ENCODE measurements at places on chromosomes 4 and X. TPM values are rescaled to one million over a fixed set of nuclear protein-coding genes. Genes with fewer than 3 reads are reported as not detected.

DNA sequence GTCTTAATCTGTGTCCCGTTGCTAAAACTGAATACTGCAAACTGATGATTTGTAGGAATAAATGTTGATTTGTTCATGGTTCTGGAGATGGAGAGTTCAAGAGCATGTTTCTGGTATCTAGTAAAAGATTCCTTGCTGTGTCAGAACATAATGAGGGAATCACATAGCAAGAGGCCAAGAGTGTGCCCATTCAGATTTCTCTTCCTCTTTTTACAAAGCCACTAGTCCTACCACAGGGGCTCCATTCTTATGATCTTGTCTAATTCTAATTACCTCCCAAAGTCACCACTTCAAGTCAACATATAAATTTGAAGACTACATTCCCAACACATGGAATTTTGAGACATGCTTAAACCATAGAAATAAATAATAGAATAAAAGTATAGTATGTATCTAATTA is 608.8 kb upstream of the EPHA5 start:
- H3K36me3 ChIP-seq, result no peaks in the 10 kb centered on the region
- H3K4me1 ChIP-seq, result no peaks in the 10 kb centered on the region
- no peak for DNase-seq
- H3K27ac ChIP-seq, result no peak overlapping the region

GRCh38 chrX:107135049-107135964 is 16.7 kb upstream of the RBM41 start:
- no peak overlapping the region for H3K27ac ChIP-seq
- H3K4me1 ChIP-seq, result no peaks in the 10 kb centered on the region
- no peak for DNase-seq
- no peak overlapping the region for H3K4me3 ChIP-seq
- H3K36me3 ChIP-seq, result peaks cover 7% of the 10 kb centered on the region
- H3K27me3 ChIP-seq, result no peaks in the 10 kb centered on the region

Gene UGT2B7
- total RNA-seq, result not detected

- no peak for DNase-seq
- no peaks in the 10 kb centered on the region for H3K36me3 ChIP-seq
- H3K27ac ChIP-seq, result no peak overlapping the region
These were observed 10.3 kb downstream of the XPNPEP2 start for GRCh38 chrX:129749069-129749468.

DNA sequence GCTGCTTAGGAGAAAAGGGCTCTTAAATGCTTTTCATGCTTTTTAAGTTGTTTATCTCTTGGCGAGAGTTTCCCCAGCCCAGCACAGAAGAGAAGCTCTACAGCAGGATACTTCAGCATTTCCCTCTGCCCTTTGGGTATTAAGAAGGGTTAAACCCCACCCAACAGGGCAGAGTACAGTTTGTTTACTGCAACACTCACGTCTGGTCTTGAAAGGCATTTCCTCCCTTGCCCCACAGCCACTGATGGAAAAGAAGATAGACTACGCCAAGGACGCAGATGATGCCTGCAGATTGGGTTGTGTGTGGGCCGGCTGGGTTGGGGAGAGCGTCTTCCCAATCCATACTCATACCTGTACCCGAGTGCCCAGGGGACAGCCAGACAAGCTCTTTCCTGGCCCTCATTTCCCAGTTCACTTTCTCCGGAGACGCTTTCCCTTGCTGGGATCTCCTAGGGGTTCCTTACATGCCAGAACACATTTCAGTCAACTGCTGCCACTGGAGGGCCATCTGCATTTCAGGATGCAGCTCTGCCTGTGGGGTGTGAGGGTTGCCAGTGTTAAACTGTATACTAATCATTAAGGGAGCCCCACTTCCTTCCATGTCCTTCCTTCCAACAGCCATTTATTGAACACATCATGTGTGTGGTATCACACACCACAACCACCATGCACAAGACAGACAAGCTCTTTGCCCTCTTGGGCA is 96.5 kb upstream of the DHX15 start:
- H3K27ac ChIP-seq, result no peak overlapping the region
- H3K27me3 ChIP-seq, result no peaks in the 10 kb centered on the region
- peaks cover 5% of the 10 kb centered on the region for H3K36me3 ChIP-seq
- no peak overlapping the region for H3K4me3 ChIP-seq
- peaks cover 11% of the 10 kb centered on the region for H3K4me1 ChIP-seq
- DNase-seq, result no peak

GRCh38 chrX:19769467-19769866 is 117.9 kb downstream of the SH3KBP1 start:
- no peak overlapping the region for H3K4me3 ChIP-seq
- no peak for DNase-seq
- H3K27ac ChIP-seq, result no peak overlapping the region
- H3K36me3 ChIP-seq, result no peaks in the 10 kb centered on the region

- no peak for DNase-seq
- no peaks in the 10 kb centered on the region for H3K27me3 ChIP-seq
- H3K36me3 ChIP-seq, result peaks cover 13% of the 10 kb centered on the region
- no peak overlapping the region for H3K27ac ChIP-seq
These were observed 166.1 kb upstream of the KLF8 start for GRCh38 chrX:56066016-56066415.

DNA sequence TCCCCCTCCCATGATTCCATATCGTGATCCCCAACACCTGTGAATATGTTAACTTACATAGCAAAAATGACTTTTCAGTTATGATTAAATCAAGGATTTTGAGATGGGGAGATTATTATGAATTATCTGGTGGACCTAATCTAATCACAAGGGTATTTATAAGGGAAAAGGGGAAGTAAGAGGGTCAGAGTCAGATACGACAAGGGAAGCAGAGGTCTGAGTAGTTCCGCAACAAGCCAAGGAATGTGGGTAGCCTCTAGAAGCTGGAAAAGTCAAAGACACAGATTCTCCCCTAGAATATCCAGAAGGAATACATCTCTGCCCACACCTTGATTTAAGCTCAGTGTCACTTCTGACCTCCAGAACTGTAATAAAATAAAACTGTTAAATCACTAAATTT is 1.0 kb upstream of the IL13RA1 start:
- peak overlapping the region; percentile 70 for H3K4me3 ChIP-seq
- peaks cover 9% of the 10 kb centered on the region for H3K36me3 ChIP-seq
- H3K27me3 ChIP-seq, result no peaks in the 10 kb centered on the region

Gene EMCN
- total RNA-seq, result not detected

- H3K27ac ChIP-seq, result no peak overlapping the region
- no peaks in the 10 kb centered on the region for H3K27me3 ChIP-seq
- H3K36me3 ChIP-seq, result no peaks in the 10 kb centered on the region
These were observed 134.8 kb downstream of the HS3ST1 start for GRCh38 chr4:11293866-11294265.

DNA sequence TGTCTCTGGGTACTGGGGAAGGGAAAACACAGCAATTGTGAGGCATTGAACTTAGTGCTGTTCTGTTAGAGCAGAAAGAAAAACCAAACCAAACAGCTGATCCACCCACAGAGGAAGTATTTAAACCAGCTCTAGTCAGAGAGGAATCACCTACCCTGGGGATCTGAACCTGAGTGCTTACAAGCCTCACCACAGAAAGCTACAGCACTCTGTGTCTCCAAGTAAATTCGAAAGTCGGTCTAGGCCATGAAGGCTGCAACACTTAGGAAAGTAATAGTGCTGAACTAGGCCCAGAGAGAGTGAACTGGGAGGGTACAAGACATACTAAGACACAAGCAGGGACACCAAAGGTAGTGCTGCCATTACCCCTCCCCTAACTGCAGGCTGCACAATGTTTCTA is 142.2 kb upstream of the CXorf51A start:
- no peak overlapping the region for H3K27ac ChIP-seq
- peaks cover 6% of the 10 kb centered on the region for H3K36me3 ChIP-seq
- H3K4me3 ChIP-seq, result no peak overlapping the region

Gene SPANXN4
- not detected for total RNA-seq

GRCh38 chr4:24137671-24138601 is 248.1 kb upstream of the PPARGC1A start:
- no peak overlapping the region for H3K27ac ChIP-seq
- no peak for DNase-seq
- H3K4me1 ChIP-seq, result no peaks in the 10 kb centered on the region
- H3K36me3 ChIP-seq, result no peaks in the 10 kb centered on the region
- H3K4me3 ChIP-seq, result no peak overlapping the region
- H3K27me3 ChIP-seq, result no peaks in the 10 kb centered on the region

Measured in H9 (cell line).